ENCODE measurements at places on chromosomes 6 and 20.

DNA sequence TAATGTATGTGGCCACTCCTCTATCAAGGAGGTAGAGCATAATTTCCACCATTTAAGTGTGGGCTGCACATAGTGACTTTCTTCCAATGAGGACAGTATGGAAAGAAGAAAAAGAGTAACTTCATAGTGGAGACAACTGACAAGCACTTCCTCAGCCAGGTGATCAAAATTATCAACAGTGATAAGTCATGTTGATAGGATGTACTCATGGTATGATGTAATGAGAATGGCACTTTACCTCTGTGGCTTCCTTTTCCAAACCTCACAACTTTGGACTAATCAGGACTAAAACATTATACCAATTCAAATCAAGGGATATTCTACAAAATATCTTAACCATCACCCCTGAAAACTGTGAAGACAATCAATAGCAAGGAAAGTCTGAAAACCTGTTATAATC, 302.3 kb upstream of the CITED2 start:
- no peak for DNase-seq

GRCh38 chr20:57161478-57162361, 104.7 kb downstream of the BMP7 start:
- no peak for DNase-seq

DNA sequence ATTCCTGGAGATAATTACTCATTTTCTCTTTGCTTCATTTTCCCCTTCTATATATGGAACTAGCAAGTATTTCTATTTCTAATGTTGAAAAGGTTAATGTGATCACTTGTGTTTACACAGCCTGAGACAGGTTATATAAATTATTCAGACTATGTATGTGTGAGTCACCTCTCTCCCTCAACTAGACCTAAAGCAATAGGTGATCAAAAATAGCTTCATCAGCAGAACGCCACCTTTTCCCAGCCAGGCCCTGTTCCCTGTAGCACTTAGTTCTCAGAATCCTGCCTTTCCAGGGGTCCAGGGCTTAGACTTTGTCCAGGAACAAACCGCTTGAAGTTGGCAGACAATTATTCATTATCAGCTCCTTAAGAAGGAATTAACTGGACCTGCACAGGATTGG, 125.3 kb upstream of the EXOC2 start:
- no peak for DNase-seq

DNA sequence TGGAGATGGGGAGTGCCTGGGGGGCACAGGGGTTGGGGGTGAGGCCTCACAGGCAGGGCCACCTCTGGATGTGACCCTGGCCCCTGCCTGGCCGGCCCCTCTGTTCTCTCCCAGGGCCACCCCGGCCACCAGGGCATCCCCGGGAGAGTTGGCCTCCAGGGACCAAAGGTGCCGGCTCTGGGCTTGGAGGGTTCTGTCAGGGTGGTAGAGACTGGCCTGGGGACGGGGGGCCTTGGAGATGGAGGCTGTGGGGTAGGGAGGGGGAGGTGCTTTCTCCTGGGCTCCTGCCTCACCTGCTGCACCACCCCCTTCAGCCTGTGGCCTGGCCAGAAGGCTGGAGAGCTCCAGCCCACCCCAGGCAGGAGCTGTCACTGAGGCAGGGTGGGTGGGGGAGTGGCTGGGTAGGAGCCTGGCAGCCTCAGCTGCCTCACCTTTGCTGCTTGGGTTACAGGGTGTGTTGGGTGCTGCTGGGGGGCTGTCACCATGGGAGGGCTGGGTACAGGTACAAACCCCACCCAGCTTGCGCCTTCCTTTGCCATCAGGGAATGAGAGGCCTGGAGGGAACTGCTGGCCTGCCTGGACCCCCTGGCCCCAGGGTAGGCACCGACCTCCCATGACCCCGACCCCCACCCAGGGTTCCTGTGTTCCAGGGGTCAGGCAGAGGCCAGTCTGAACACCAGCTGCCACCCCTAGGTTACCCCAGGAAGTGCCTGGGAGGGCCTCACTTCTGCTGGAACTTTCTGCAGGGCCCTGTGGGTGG, 32.7 kb downstream of the COL20A1 start:
- DNase-seq = no peak

DNA sequence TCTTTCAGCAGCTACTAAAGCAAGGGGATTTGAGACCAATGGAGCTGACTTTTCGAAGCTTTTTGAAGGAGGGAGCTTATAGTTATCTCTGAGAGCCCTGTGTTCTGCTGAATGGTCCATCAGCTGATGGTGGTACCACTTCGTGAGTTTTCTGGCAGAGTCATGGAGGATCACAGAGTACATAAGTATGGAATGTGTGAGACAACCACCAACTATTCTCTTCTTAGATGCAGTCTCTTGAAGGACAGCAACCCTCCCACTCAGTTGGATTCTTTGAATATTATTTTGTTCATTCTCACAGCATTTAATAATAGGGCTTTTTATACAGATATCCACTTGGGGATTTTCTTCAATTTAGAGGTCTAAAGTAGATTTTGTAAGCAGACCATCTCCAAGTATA, 75.3 kb downstream of the ELOVL2 start:
- DNase-seq = no peak
